Activated T-cell treated with anti-CD3 and anti-CD28 coated beads, Interleukin-2, amount 50 U/mL, for 72 hours (primary cell): ENCODE measurements at places on chromosomes 1 and 21.

GRCh38 chr1:209646558-209646957 lies 5.7 kb downstream of the LAMB3 start:
- no peaks in the 10 kb centered on the region for H3K36me3 ChIP-seq
- no peak for DNase-seq
- H3K4me3 ChIP-seq: no peak overlapping the region
- H3K27me3 ChIP-seq: peaks cover 9% of the 10 kb centered on the region

DNA sequence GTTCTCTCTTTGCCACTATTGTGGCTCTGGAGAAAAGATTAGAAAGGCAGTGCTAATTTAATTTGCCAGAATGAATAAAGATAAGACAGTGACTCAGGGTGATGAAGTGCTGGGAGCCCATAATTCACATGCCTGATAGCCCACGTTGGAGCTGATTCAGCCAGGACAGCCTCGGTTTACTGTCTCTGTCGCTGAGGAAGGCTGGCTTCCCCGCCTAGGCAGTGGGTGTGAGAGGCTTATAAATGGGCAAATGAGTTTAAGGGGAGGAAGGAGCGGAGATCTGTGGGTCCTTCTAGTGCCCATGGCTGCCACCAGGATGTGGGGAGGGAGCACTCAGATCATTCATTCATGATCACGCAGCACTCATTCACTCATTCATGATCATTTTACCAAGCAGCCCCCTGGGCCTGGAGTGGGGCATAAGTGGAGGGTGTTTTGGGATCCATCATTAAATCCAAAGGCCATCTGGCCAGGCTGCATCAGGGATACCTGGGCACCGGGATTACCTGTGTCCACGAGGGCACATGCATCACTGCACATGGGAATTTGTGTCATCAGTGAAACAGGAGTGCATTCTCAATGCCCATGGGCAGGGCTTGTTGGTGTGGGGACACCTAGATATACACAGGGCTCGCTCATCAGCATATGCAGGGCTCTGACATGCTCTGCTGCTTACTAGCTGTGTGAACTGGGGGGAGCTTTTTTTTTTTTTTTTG lies 315.4 kb downstream of the MATN1 start:
- no peak overlapping the region for H3K4me3 ChIP-seq
- H3K27ac ChIP-seq: no peak overlapping the region
- no peaks in the 10 kb centered on the region for H3K4me1 ChIP-seq
- H3K36me3 ChIP-seq: no peaks in the 10 kb centered on the region
- H3K27me3 ChIP-seq: peaks cover 15% of the 10 kb centered on the region

DNA sequence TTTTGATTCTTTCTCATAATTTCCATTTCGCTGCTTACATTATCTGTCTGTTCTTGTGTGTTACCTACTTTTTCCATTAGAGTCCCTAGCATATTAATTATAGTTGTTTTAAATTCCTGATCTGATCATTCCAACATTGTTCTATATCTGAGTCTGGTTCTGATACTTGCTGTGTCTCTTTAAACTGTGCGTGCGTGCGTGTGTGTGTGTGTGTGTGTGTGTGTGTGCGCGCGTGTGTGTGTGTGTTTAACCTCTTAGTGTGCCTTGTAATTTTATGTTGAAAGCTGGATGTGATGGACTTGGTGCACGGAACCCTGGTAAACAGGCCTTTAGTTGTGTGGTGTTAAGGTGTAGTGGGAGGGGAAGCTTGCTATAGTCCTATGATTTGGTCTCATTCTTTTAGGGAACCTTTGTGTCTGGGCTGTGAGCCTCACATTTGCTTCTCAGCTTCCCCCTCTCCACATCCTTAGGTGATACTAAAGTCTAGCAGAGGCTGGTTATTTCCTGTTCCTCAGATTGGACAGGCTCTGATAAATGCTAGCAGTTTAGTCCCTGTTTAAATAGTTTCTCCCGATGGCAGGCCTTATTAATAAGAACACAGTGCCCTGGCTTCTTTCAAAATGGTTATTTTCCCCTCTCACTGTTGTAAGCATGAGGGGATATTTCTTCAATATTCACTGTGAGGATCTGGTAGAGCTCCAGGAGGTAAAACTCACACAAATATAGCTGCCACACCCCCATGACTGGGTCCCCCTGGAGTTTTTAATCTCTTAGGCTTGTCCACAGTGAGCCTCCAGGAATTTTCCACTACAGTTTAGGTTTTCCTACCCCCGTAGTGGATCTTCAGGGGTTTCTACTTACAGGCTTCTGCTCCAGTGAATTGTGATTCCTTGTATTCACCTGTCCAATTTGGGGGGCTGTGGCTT lies 118.3 kb downstream of the GALNT2 start:
- peak overlapping the region; percentile 47 for H3K4me3 ChIP-seq
- H3K4me1 ChIP-seq: peaks cover 58% of the 10 kb centered on the region
- no peaks in the 10 kb centered on the region for H3K27me3 ChIP-seq
- H3K27ac ChIP-seq: peak overlapping the region; percentile 56
- no peak for DNase-seq
- H3K36me3 ChIP-seq: peaks cover 24% of the 10 kb centered on the region

DNA sequence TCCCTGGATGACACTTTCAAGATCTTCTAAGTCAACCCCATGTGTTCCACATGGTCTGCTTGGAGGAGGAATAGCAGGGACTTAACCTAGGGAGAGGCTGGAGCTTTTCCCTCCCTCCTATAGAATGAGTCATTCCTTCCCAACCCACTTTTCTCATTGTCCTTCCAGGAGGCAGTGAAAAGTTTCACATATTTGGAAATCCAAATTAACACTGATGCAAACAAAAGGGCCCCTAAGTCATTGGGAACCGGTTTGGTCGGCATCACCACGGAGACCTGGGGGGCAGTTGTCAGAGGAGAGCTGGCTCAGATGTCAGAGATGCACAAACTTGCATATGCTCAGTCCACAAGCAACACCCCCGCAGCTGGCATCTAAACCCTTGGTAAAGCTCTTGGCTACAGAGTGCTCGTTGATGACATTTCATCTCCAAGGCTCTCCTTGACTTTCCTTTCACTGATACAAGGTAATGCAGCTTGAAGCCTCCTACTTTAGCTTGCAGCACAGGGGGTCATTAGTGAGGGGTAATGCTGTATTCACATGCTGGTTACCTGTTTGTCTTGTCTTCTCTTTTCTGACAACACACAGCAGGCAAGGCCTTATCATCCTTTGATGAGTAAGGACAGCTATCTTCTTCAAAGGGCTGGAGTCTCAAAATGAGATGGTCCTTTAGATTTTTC lies 12.3 kb upstream of the LRRC8D start:
- H3K27ac ChIP-seq: no peak overlapping the region
- no peaks in the 10 kb centered on the region for H3K4me1 ChIP-seq
- DNase-seq: no peak
- H3K27me3 ChIP-seq: peaks cover 8% of the 10 kb centered on the region
- no peaks in the 10 kb centered on the region for H3K36me3 ChIP-seq

DNA sequence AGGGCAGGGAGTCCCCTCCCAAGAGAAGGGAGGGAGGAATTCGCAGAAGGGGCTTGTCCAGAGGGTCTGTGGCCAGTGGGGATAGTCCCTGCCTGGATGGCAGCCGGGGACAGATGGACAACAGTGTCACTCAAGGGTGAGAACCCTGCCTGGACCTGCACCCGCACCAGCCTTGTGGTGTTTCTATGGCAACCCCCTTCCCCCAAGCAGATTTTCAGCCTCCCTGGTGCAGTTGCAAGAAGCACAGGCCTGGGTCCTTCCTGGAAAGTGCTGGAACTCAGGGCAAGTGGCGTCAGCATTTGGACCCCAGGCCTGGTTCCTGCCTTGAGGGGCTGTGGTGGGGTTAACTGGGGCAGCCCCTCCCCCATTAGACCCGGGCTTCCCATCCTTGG lies 83.8 kb upstream of the ACTL8 start:
- H3K36me3 ChIP-seq: no peaks in the 10 kb centered on the region
- H3K27ac ChIP-seq: no peak overlapping the region
- no peak overlapping the region for H3K4me3 ChIP-seq
- no peaks in the 10 kb centered on the region for H3K4me1 ChIP-seq
- H3K27me3 ChIP-seq: no peaks in the 10 kb centered on the region

DNA sequence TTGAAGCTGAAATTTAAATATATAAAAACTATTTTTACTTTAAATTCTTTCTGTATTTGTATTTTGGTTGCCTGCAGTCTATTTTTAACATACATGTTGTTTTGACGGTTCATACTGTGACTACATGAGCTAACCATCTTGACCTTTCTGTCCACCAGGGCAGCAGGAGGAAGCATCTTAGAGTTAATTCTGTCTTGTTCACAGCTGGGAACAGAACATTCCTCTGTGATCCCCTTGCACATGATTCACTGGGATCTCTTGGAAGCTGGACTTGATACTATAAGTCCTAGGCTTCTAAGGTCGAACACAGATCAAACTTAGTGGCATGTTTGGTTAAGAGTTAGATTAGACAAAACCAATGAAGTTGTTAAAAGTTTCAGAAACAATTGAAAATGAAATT lies 99.7 kb downstream of the NFIA start:
- no peak overlapping the region for H3K4me3 ChIP-seq
- H3K4me1 ChIP-seq: no peaks in the 10 kb centered on the region
- no peaks in the 10 kb centered on the region for H3K36me3 ChIP-seq
- H3K27me3 ChIP-seq: peaks cover 8% of the 10 kb centered on the region
- no peak overlapping the region for H3K27ac ChIP-seq
- DNase-seq: no peak

- no peak for DNase-seq
- H3K4me3 ChIP-seq: no peak overlapping the region
These were observed 840.4 kb downstream of the USP25 start for GRCh38 chr21:16570171-16570570.

DNA sequence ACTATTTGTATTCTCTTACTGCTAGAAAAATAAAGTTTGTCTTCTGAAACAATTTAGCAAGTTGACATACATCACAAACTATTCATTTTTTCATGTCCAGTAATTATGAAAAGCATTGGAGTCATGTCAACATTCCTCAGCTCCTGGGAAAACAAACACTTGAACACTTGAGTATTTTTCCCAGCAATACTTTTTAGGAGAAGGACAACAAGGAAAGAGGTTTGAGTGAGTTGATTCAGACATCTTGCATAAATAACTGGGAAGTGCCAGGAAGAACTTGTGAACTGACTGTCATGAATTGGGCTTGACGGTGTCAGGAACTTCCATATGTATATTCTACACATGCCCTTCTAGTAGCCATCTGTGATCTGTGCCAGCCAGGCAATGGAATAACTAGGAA lies 195.6 kb downstream of the HMCN1 start:
- H3K4me1 ChIP-seq: no peaks in the 10 kb centered on the region
- no peak overlapping the region for H3K4me3 ChIP-seq
- H3K36me3 ChIP-seq: no peaks in the 10 kb centered on the region
- peaks cover under 1% of the 10 kb centered on the region for H3K27me3 ChIP-seq
- H3K27ac ChIP-seq: no peak overlapping the region

DNA sequence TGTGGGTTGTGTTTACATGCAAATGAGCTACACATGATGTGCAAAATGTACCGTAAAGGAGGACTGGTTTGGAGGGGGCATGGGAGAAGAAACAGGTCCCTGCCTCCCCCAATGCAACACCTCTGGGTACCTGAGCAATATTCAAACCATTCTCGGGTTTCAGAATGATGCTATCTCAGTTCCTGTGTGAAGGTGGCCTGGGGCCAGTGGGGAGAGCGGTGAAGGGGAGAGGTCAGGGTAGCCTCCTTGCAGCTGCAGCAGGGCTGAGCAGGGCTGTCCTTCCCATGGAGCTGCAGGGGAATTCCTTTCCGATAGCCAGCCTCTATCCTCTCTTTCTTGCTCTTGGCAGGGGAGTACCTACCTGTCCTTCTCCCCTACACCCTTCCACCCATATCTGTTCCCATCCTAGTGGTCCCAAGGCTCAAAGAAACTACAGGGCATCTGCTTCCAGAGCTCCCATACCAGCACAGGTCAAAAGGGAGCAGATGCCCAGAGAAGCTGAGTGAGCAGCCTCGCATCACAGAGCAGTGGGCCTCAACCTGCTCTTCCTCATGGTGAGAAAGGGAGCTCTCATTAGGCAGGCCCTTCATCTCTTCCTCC lies 11.9 kb downstream of the MEF2D start:
- H3K4me3 ChIP-seq: peak overlapping the region; percentile 85
- no peaks in the 10 kb centered on the region for H3K27me3 ChIP-seq
- H3K4me1 ChIP-seq: peaks cover 93% of the 10 kb centered on the region
- peak overlapping the region; percentile 27 for H3K27ac ChIP-seq
- peaks cover 6% of the 10 kb centered on the region for H3K36me3 ChIP-seq

DNA sequence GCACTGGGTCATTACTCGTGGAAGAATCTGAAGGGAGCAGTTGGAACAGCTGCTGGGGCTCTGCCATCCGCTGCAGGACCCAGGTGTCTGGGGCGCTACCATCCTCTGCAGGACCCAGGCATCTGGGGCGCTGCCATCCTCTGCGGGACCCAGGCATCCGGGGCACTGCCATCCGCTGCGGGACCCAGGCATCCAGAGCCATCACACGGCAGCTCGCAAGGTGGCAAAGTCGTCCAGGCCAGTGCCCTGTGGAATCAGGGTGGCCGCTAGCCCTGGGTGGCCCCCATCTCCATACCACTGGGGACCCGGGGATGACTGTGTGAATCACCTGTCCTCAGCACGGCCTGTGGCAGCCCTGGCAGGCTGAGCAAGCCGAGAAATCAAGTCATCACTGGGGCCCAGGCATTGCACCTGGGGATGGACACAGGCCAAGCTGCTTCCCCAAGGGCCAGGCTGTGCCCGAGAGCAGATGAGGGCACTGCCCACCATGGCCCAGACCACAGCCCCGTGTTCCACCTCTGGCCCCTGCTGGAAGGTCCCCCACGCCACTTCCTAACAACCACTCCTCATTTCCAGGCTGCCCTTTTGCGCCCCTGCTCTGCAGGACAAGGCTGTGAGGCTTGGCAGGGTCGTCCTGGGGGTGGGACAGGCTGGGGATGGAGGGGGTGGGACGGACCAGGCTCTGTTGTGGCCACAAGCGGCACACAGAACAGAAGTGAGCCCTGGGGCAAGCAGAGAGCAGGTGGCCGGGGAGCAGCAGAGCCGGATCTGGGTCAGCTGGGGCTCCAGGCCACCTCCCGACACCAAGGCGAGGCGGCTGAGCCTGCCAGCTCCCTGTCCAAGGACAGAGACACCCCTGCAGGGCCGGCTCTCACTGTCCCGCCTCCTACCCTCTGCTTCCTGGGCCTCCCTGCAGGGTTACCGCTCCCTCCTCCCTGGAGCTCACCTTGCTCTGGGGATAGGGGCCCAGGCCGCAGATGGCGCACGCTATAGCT lies 12.7 kb downstream of the GABRD start:
- no peaks in the 10 kb centered on the region for H3K27me3 ChIP-seq
- DNase-seq: no peak
- H3K36me3 ChIP-seq: no peaks in the 10 kb centered on the region
- H3K4me1 ChIP-seq: no peaks in the 10 kb centered on the region

GRCh38 chr21:33848249-33848953 lies 67.2 kb downstream of the ATP5PO start:
- no peaks in the 10 kb centered on the region for H3K27me3 ChIP-seq
- H3K27ac ChIP-seq: no peak overlapping the region
- H3K4me1 ChIP-seq: no peaks in the 10 kb centered on the region
- H3K4me3 ChIP-seq: no peak overlapping the region
- H3K36me3 ChIP-seq: no peaks in the 10 kb centered on the region

- no peak overlapping the region for H3K27ac ChIP-seq
- H3K4me1 ChIP-seq: peaks cover 29% of the 10 kb centered on the region
- no peaks in the 10 kb centered on the region for H3K36me3 ChIP-seq
These were observed 241.0 kb downstream of the DISC1 start for GRCh38 chr1:231867607-231868006.
